HCT116 (cell line): ENCODE measurements at places on chromosomes 7 and 10. TPM values are rescaled to one million over a fixed set of nuclear protein-coding genes. Genes with fewer than 3 reads are reported as not detected.

DNA sequence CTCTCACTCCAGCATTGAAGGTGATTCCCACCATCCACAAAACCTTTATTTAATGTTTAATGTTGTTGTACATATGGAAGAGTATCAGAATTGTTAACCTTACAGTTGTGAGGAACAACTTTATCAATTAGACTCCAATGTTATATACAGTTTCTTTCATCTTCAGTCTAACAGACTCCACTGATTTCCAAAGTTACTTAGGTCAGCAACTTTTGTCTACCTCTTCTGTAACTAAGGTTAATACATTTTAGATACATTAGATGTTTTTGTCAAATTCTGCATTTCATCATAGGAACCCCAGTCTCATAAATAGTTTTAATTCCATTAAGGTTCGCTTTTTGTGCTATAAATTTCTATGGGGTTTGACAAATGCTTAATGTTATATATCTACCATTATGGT lies 223.9 kb upstream of the POM121L12 start:
- no peak for DNase-seq

LLCFC1 gene
- total RNA-seq, result not detected

AOC1 gene
- 0.37 TPM for total RNA-seq

- DNase-seq, result no peak
Observed at GRCh38 chr7:11636274-11636673, 195.7 kb downstream of the THSD7A start.

GRCh38 chr10:81021428-81022129 lies 483.9 kb downstream of the SH2D4B start:
- DNase-seq, result no peak

DNA sequence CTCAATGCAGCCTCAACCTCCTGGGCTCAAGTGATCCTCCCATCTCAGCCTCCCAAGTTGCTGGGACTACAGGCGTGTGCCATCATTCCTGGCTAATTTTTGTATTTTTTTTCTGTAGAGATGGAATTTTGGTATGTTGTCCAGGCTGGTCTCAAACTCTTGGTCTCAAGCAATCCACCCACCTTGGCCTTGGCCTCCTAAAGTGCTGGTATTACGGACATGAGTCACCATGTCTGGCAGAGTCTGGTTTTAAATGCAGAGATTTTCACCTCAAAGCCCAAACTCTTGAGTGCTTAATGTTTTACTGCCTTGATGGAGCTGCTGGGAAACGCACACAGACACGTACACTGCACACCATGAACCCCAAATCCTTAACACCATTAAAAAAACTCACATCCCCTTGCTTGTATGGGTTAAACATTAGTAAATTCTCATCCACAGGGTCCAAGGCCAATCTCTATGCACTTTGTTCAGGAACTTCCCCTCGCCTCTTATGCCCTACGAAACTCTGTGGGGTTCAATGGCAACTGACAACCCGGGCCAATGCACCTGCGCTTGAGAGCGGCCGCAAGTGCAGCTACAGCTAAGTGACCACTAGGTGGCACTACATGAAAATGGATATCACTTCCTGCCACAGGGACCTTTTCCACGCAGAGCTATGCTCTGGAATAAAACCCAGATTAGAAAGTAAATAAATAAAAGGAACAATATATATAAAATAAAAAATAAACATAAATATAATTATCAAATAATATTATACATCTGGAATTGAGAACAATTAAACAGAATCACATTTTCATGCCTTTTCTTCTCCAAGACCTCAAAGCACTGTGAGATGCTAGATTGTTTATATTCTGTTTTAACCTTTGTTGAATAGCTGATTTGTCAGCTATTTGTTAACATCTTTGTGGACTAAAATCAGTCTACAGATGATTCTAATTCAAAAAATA lies 66.9 kb upstream of the AFAP1L2 start:
- DNase-seq, result peak; percentile 62

DNA sequence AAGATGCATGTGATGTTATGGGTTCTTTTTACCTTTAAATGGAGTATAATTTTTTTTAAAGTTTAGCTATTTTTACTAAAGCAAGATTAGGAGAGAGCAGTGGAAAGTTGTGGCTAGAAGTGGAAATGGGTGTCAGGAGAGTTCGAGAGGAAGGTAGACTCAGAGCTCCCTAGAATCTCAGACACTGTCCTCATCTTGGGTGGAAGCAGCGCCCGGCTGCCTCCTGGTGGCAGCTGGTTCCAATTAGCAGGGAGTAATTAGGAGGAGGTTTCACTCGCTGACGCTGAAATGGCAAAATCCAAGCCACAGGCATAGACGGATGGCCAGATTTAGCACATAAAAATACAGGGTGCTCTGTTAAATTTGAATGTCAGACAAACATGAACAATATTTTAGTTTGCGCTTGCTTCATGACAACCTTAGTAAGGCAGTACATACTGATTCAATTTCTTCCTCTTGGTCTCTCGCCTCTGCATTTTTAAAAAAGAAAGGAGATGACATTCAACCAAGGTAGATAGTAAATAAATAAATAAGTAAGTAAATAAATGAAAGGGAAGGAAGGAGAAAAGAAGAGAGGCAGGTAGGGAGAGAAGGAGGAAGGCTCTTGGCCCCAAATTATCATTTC lies 58.5 kb downstream of the LGI1 start:
- peak; percentile 60 for DNase-seq

- no peak for DNase-seq
Observed at GRCh38 chr10:126092366-126093215, 196.2 kb downstream of the FANK1 start.

GRCh38 chr10:1180836-1181235 lies 124.7 kb downstream of the WDR37 start:
- no peak for DNase-seq

SPRN gene
- total RNA-seq, result not detected

DNA sequence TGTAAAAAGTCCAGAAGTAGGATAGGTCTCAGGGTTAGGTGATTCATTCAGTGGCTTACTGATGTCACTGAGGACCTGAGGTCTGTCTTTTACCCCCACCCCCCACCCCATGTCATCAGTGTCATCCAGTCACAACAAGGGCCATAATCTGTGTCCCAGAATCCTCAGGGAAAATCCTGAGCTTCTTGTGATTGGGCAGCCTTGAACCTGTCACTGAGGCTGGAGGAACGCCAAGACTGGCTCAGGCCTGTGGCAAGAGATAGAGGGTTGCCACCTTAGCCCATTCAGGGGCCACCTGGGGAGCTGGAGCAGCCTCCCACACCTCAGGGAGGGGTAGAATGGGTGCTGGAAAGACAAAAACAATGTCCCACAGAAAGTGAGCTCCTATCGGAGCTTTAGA lies 29.7 kb downstream of the NUB1 start:
- no peak for DNase-seq

CRTAC1 gene
- 0.20 TPM for total RNA-seq

- no peak for DNase-seq
Observed at GRCh38 chr10:3119796-3120459, 52.6 kb downstream of the PFKP start.

RBP3 gene
- not detected for total RNA-seq

LBX1 gene
- total RNA-seq, result not detected

DNA sequence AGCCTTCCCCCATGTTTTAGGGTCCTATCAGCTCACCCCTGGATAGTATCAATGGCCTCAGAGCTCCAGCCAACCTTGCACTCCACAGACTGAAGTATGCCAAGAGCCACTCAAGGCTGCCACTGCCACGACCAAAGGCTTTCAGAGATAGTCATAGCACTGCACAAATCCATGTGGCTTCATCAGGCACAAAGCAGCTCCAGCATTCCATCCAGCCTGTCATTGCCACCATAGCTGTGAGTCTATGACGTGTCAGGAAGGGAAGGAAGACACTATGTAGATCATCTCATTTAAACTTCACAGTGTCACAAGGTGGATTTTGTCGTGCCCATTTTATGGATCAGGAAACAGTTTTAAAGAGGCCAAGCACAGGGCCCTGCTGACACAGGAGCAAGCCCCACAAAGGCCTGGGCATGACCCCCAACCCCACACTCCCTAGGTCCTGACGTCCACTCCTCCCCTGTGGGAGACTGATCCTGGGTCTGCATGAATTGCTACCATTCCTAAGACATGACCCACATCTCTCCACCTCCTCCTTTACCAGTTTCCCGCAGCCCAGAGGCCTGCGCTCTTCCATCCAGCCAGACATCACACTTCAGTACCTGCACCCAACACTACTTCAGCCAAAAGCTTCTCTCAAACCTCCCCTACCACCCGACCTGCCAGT lies 119.4 kb downstream of the DIP2C start:
- DNase-seq, result no peak

DNA sequence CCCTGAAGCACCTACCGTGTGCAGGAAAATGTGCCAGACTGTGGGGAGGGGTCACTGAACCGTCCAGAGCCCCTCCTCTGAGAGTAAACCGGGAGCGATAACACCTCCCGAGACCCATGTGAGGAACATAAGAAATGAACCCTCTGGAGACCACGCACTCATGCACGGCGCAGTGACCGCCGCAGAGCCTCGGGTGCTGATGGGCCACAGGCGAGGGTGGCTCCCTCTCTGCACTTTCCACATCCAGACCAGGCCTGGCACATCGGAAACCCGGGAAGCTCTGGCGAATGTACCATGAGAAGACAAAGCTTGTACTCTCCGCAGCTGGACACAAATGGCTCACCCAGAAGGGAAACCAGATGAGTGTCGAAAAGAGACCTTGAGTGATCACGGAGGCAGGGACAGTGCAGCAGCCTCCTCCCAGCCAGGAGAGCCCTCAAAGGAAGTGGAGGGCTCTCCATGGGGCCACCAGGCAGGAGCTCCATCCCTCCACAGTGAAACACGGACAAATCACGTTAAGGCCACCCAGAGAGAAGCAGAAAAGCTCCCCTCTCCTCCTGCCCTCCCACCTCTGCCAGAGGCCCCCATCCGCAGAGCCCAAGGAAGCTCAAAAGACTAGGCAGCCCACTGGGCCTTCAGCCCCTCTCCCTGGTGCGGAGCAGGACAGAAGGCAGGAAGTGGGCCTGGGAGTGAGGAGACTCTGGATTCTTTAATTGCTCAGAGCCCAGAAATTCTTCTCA lies 178.1 kb upstream of the PPP2R2D start:
- no peak for DNase-seq
